ENCODE measurements at places on chromosomes 11 and 22.

DNA sequence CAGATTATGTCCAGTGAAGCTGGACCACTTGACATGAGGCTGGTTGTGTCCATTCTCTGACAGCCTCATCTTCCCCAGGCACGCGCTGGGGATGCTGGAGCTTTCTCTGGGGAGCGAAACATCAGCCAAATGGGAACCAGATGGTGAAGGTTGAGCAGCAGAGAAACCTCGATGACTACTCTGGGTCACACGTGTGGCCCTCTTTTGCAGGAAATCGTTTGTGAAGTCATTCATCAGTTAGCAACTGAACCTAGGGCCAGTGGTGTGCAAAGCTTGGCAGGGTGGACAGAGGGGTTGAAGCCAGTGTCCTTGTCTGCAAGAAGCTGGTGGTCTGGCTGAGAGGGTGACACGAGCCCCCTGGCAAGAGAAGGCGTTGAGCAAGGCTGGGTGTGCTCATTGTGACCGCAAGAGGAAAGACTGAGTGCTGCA is 109.8 kb downstream of the ZBTB16 start:
- no peak for DNase-seq

GRCh38 chr11:399731-400211 is 5.8 kb downstream of the PKP3 start:
- no peak for DNase-seq

GRCh38 chr11:86176165-86176884 is 68.2 kb upstream of the EED start:
- DNase-seq, result no peak

- DNase-seq, result no peak
Observed at GRCh38 chr11:15580056-15580774, 465.5 kb downstream of the INSC start.

GRCh38 chr11:19740586-19740985 is 27.9 kb downstream of the NAV2 start:
- DNase-seq, result no peak

DNA sequence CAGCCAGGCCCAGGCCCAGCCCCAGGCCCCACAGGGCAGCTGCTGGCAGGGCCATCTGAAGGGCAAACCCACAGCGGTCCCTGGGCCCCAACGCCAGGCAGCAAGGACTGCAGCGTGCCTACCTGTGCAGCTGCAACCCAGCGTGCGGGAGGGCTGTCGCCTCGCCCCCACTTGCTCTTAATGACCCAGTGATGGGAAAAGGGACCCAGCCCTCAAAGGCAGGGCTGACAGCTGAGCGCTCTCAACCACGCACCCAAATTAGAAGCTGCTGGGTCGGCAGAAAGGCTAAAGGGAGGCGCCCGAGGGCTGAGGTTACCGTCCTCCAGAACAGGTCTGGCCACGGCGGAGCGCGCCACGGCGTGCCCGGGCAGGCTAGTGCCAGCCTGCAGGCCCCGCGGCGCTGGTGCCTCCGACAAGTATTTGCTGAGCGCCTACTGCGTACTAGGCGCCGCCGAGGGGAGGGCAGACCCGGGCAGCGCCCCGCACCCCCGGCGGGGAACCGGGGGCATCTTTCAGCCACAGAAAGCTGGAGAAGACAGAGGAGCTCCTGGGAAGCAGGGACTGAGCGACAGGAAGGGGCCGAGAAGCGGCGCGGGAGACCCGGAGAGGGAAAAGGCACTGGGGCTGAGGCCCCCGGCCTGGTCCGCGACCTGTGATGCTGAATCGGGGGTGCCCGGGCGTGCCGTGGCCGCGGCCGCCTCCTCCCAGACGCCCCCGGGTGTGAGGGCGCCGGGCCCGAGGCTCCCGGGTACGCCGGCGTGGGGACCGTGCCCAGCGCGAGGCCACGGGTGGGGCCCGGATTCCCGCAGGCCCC is 773 bp downstream of the HRAS start:
- peak; percentile 38 for DNase-seq

DNA sequence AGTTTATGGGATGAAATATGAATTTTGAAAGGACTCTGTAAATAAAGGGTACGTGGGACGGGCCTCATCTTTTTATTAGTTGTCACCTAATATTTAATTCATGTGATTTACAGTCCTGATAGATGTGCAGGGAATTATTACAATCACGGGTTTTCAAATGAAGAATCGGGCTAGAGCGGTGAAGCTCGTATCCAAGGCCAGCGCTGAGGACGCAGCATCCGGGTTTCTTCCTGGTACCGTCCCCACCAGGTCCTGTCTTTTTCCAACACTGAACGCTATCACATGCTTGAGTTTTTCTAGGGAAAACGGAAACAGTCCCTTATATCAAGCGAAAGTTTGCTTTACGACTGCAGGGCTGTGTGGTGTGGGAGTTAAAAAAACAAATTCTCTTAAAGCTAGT is 787 bp downstream of the SMDT1 start:
- no peak for DNase-seq

- DNase-seq, result no peak
Observed at GRCh38 chr11:35675901-35676610, 13.5 kb downstream of the TRIM44 start.

GRCh38 chr22:17540481-17540880 is 22.8 kb upstream of the SLC25A18 start:
- DNase-seq, result no peak

DNA sequence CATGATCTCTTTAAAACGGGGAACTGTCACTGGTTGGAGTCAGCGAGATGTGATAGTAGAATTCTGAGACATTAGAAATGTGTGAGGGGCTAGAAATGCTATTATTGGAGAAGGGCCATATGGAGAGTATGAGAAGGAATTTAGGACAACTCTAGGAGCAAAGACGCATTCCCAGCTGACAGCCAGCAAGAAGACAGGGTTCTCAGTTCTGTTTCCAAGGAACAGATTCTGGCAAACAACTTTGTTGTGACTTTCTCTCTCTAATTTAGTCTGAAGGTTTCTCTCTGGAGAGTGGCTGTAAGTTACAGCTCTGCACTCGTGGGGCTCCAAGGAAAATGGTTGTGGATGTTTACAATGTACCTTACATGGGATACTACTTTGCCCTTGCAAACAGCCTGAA is 876.3 kb downstream of the FAM181B start:
- DNase-seq, result no peak

DNA sequence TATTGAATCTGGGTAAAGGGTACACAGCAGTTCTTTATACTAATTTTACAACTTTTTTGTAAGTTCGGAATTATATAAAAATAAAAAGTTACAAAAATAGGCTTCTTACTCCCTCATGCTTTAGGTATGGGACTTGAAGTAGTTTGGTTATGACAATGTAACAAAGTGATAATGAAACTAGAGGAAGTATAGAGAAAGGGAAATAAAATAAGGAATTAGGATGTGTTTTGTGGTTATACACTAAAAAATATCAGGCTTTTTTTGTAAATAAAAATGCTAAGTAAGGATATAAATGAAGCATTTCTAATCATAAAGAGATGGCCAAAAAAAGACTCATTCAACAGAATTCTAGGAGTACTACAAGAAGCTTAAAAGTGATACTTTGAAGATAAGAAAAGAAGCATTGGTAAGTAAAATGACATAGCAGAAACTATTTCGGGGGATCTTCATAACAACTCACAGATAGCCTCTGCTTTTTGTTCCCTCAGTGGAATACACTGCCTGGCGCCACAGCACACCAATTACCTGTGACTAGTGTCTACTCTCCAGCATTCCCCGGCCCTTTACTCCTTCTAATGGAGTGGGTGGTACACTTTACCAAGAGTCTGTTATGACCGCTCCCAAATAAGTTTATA is 322.7 kb upstream of the PITPNB start:
- DNase-seq, result no peak

- DNase-seq, result no peak
Observed at GRCh38 chr22:46879083-46879482, 116.6 kb downstream of the TBC1D22A start.

DNA sequence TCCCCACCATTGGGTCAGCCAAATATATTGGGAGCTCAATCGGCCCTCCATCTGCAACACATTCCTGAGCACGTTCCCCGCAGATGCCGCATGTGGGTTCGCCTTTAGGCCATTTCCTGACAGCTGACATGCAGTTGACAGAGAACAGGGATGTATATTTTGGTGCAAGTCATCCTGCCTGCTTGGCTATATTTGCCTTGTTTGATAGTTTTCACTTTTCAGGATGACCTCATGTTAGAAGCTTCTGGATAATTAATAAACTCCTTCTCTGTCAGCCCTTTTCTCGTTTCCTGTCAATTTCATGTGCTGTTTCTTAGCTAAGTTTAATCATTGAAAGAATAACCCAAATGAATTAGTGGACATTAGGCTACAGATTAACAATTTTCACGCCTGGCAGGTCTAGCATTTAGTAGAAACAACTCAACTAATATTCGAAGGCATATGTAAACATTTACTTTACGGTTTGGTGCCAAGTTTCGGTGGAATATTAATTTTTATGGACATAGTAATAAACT is 105.8 kb upstream of the SLC5A12 start:
- no peak for DNase-seq

DNA sequence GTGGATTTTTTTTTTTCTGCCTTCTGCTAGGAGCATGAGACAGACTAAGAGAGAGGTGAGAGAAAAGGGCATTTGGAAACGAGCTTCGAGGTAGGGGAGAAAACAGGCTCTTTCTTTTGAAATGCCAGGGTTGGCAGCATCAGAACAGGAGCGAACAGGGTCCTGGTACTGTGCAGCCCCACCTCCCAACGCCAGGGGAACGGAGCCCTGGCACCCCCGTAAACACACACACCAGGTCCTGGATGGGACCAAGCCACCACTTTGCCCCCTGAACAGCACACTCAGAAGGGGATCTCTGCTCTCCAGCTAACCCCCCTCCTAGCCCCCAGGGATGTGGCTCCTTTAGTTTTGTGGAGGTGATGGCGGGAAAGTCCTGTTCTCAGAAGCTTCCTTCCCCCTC is 127.1 kb downstream of the CTTN start:
- DNase-seq, result peak; percentile 21

DNA sequence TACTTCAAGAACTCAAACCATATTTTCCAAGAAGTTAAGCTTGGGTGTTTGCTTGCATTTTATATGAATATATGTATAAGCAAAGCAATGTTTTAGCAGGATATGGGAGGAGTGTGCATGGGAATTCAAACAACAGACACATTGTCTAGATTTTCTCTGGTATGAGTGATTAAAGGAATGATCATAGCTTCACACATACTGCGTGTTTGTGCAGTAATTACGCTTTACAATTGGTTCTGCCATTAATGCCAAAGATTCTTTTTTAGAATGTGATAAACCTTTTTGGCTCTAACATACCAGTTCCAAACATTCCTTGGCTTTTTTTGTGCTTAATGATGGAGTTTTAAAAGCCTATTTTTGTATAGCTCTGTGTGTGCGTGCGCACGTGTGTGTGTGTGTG is 54.0 kb downstream of the CCDC34 start:
- DNase-seq, result no peak

DNA sequence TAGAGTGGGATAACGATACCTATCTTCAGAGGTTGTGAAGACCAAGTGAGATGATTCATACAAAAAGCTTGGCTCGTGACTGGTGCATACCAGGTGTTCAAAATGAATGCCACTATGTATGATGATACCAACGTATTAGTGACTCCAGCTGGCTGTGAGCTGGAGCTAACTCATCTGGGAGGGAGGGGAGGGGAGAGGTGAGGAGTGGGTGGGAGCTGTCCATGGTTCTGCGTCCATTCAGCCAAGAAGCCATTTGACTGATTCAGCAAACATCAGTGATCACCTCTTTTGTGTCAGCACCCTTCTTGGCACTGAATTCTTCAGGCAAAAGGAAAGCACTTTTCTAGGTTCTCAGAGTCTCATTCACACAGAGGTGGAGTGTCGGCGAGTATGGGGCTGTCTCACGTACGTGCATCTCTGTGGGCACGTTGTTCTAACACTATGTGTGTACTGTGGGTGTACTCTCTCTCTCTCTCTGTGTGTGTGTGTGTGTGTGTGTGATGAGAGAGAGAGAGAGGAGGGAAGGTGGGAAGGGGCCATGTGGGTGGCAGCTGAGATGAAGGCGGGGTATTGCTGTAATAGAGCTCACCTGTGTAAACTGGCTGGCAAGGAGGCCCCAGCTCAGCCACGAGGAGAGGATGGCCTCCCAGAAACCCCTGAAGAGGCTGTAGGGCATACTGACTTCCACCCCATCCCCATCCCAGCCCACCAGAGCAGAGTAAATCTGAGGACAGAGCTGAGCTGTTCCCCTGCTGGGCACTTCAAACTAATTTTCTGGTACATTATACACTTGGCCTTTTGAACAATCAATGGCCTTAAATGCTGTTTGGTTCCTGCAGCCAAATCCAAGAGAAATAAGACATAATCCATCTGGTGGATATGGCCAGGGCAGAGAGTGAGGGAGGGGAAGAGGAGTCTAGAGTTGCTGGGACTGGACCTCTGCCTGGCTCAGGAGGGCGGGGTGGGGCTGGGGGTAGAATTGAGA is 96.1 kb upstream of the THY1 start:
- DNase-seq, result peak; percentile 68

DNA sequence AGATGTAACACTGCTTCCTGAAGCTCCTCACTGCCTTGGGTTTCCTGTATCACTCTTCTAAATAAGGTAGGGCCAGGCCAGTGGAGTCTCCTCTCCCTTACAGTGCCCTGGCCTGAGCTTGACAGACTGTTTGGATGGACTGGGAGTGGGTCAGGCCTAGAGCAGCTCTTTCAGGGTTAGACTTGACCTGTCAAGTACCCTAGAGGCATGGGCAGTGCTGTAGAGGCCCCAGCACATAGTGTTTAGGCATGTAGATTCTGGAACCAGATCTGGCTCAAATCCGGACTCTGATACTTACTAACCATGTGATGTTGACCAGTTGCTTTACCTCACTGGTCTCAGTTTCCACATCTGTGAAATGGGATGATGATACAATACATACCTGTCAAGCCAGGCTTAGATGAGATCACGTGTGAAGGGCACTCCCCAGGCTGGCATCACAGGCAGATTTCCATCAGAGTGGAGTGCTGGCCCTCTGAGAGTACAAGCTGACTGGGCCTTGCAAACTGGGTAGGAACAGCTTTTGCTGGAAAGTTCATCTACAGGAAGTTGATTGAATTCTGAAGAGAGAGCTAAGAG is 1.4 kb upstream of the MICAL2 start:
- no peak for DNase-seq

GRCh38 chr11:85922367-85922766 is 67.2 kb downstream of the CCDC83 start:
- DNase-seq, result no peak

GRCh38 chr11:104668797-104669463 is 229.3 kb downstream of the CASP12 start:
- peak; percentile 82 for DNase-seq

- DNase-seq, result no peak
Observed at GRCh38 chr11:34345991-34346480, 11.8 kb downstream of the ABTB2 start.

DNA sequence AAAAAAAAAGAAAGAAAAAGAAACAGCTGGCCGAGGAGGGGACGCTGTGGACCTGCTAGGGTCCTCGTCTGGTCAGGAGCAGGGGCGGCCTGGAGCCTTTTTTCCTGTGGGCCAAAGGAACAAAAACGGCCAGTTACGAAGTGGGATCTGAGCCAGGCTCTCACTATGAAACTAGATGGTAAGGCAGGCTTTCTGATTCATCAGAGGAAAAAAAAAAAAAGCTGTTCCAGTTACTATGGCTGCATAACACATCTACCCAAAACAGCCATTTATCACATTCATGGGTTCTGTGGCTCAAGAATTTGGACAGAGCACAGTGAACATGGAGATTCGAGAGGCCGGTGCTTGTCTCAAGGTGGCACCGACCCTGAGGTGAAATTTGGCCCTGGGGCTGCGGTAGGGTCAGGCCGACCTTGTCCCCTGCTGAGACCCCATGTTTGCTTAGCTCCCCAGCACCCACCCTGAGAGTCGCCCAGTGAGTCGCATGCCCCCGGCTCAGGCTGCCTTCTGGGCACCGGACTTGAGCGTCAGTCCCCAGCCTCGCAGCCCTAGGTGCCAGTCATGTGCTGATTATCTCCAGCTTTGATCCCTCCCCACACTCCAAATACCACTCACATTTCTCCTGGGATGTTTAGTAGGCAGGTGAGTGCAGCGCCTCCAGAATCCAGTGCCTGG is 34.2 kb downstream of the MRGPRD start:
- DNase-seq, result no peak

All from Caco-2 (cell line).